Activated CD8-positive, alpha-beta memory T cell treated with anti-CD3 and anti-CD28 coated beads for 48 hours (primary cell): ENCODE measurements at places on chromosomes 6 and 20.

- DNase-seq: no peak
These were observed 11.1 kb upstream of the SLC4A11 start for GRCh38 chr20:3250091-3250504.

DNA sequence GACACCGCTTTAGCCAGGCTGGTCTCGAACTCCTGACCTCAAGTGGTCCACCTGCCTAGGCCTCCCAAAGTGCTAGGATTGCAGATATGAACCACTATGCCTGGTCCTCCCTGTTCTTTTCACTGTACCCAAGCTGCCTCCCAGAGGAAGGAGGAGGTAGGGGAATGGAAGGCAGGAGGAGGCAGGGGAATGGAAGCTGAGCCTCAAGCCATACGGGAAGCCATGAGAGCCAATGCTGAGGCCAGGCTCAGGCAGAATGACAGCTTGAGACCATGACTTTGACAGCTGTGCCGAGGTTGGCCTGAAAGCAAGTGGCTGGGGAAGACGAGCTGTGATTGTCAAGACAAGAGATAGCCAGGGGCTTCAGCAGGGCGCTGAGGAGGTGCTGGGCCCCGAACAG is 13.6 kb upstream of the ZNF335 start:
- no peak for DNase-seq

DNA sequence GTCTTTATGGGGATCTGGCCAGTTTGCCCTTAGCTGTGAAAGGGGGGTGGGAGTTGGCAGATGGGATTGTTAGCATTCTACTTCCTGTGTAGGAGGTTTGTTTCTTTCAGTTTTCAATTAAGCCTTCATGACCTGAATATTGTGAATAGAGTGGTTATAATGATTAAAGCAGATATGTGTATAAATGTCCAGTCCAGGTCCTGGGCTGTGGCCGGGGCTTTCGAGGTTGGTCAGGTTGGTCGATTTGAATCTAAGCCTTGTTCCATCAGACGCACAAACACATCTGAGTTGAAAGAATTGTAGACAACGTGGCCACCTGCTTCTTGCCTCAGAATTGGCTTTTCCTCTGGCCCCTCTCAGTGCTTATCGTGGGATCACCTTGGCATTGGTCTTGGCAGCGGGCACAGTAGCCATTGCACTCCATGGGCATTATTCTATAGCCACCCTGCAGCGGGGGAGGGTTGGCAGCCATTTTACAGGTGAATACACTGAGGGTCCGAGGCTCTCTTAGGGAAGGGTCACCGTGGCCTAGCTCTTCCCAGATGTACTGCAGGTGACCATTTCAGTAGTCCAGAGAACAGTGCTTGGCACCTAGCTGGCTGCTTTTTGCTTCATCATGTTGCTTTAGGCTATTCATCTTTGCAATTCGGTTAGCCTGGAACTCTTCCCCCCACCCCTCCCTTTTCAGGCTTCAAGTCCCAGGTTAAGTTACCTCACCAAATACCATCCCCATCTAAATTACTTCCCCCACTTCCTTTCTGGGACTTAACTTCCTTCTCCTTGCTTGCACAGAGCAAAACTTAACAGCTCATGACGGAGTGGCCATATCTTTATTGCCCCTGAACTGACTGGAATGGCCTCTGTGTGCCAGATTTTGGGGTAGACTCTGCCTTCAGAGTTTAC is 1.1 kb downstream of the RNF114 start:
- no peak for DNase-seq

DNA sequence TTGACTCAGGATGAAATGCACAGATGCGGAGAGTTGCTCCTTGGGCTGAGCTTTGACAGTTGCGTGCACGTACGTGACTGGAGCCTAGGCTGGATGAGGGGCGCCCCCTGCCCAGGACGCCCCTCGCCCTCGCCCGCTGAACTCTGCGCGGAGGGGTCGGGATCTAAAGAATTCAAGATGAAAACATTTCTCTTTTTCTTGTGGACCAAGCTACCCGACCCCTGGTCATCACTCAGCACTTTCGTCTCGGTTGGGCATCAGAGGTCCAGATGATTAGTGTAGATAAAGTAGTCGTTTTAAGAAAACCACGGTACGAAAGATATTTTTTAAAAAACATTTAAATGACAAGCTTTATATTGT is 700 bp downstream of the DTD1 start:
- no peak for DNase-seq

GRCh38 chr6:21527731-21528130 is 65.8 kb upstream of the SOX4 start:
- DNase-seq: no peak

DNA sequence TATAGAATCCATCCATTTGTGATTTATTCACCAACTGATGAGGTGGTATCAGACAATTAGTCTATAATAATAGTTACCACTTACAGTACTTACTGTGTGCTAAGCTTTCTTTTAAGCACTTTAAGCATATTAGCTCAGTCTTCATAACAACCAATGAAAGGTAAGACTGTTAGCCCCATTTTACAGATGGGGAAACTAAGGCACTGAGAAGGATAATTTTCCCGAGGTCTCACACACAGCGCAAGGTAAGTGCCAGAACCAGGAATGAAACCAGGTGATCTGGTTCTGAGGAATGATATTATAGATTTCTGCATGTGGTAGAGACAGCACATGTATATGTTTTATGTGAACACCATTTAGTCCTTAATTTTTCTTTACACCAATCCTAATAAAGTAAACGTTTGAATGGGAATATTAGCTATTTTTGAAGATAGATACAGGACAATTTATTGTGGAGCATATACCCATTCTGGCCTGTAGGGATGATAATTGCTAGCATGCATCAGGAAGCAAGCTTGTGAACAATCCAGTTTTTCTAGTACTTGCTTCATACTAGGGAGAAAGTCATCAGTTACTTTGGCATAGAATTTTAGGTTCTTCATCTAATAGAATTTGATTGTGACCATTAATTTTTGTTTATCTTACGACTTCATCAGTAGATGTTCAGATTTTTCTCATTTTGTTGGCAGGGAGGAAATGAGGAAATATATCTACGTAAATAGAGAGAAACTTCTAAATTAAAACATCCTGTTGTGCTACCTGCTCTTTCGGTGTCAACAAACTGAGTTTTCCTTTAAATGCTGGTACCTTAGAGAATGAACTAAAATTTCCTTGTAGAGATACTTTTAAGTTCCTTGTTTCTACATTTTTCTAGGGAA is 3.0 kb downstream of the YWHAB start:
- DNase-seq: no peak

DNA sequence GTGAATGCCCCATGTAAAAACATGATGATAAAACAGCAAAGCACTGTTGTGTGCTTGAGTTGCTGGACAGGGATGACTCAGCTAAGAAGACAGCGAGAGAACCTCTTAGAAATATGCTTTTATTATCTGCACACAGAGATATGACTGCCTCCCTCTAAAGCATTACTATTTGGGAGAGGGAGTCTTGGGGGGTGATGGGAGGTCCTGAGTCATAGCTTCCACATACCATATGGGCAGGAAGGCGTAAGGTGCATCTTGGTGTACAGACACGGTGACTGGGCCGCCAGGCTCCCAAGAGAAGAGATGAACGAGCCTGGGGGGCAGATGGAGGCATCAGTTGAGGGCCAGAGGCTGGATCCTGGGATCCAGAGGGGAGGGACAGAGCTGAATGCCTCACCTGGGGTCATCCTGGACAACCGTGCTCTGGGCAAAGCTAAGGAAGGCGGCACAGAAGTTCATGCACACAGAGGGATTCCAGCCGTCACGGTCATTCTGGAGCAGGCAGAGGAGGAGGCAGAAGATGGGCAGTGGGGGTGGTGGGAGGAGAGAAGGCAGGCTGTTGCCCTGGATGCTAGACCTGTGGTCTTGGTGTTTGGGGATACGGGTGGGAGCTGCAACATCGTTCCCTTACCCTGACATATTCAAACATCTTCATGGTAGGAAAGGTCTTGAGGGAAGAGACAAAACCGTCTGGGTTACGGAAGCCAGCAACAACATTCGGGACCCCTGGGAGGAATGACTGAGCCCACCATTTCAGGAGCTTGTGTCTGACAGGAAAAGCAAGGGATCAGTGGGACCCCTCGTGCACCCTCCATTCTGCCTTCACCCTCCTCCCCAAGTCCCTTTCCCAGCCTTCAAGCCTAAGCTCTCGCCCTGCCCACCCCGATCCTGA is 2.0 kb downstream of the DXO start:
- DNase-seq: no peak

DNA sequence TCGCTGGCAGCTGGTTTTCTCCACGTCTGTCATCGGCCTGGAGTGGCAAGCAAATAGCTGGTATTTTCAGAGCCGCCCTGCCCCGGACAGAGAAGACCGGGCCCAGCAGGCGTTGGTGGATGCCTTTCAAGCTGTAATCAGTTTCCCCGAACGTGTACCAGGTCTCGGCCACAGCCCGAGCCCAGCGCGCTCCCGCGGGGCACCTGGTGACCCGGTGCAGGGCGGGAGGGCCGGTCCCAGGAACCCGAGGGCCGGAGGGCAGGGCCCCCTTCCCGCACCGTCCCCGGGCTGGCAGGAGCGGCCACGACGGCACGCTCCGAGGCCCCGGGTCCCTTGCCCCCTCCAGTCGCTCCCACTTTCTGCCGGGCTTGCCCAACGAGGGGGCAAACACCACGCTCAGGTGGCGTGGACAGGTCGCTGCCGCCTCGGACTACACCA is 348 bp upstream of the PYGB start:
- DNase-seq: no peak

DNA sequence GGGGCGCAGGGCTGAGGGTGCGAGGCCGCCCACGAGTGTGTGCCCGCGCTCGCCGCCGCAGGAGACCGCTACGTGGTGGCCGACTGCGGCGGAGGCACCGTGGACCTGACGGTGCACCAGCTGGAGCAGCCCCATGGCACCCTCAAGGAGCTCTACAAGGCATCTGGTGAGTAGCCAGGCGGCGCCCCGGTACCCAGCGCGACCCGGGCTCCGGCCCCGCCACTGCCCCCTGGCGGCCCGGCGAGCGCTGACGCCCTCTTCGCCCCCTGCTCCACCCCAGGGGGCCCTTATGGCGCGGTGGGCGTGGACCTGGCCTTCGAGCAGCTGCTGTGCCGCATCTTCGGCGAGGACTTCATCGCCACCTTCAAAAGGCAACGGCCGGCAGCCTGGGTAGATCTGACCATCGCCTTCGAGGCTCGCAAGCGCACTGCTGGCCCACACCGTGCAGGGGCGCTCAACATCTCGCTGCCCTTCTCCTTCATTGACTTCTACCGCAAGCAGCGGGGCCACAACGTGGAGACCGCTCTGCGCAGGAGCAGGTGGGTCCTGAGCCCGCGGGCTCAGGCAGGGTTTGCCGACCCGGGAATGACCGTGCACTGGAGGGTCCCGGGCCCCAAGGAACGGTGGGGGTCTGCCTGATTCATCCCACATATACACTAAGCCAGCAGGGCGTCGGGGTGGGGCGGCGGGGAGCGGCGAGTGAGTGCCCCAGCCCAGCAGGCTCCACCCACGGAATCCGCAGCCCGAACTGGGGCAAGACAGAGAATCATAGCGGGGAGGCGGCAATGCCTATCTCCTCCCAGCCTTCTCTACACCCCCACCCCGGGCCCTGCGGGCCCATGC is 17.4 kb downstream of the HSPA12B start:
- no peak for DNase-seq

DNA sequence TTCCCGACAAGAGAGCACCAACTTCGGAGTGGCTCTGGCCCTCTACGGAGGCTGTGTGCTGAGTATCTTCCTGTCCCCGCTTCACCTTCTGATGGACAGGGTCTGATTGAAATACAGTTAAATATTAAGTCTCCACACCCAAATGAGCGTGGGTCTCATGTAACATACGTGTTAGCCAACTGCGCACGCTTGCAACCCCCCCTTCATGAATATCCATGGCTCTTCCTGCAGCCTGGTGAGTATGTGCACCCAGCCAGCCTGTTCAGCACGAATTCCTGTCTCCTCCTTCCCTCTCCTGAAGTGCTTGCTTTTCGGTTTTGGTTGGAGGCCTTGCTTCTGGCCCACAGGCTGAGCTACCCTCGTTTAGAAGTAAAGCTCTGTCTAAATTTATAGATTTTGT is 102.9 kb upstream of the FRMD1 start:
- DNase-seq: no peak

DNA sequence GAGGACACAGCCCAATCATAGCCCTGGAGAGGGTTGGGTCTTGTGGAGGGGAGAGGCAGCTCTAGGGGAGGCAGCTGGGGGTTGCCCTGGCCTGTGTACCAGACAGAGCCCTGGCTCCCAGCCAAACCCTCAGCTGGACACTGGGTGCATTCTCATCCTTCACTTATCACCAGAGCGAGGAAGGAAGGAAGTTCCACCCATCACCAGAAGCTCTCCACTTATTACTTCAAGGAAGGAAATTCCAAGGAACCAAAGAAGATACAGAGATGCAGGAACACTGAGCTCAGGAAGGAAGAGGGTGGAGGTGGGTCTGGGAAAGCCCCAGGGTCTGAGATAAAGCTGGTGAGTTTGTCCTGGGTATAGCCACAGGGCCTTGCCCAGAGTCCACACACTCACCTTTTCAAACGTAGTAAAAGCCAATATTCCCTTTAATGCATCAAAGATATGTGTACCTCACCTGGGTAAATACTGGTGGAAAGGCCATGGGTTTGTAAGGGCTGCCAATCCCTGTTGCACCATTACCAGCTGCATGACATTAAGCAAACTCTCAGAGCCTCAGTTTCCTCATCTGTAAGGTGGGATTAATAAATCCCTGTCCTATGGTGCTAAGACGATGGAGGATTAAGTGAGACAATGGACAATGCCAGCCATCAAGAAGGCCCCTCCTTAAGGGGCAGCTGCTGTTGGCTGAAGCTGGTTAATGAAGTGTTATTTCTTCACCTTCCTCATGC is 109.7 kb upstream of the NAA20 start:
- DNase-seq: no peak

DNA sequence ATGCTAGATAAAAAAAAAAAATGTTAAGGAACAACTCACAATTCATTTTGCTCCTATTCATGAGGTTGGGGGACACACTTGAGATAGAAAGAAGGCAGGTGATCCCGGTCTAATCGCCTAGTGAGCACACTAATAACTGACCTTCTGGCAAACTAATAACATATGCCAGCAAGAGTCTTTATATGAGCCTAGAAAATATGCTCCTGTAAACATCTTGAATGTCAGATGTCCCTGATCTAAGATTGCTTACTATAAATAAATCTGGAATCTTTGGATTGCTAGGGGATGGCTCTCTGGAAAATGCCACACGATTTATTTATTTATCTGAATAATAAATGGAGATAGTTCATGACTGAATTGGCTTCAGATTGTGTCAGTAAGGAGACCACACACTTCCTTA is 821.9 kb downstream of the GRIK2 start:
- DNase-seq: no peak

DNA sequence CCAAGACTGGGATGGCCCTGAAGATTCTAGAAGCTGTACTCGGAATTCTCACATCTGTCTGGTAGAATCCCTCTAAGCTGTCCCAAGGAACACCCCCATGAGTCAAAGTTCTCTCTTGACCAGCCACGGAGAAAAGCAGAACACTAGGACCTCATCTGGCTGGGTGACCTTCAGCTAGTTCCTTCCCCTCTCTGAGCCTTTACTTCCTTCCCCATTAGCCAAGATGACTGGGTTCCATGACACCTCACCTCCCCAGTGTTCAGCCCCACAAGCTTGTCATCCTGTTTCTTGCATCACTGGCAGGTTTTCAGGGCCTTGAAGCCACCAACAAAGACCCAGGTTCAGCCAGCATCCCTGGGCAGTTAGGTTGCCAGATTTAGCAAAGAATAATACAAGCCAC is 47.8 kb downstream of the MAFB start:
- DNase-seq: no peak
